Prostate gland (tissue), 2 donors: ENCODE measurements at places on chromosomes 5 and 9.

- no peak for DNase-seq
These were observed 216.9 kb downstream of the GABBR2 start for GRCh38 chr9:98491828-98492227.

GRCh38 chr9:7691909-7692308 is 107.7 kb downstream of the DMAC1 start:
- DNase-seq: no peak

DNA sequence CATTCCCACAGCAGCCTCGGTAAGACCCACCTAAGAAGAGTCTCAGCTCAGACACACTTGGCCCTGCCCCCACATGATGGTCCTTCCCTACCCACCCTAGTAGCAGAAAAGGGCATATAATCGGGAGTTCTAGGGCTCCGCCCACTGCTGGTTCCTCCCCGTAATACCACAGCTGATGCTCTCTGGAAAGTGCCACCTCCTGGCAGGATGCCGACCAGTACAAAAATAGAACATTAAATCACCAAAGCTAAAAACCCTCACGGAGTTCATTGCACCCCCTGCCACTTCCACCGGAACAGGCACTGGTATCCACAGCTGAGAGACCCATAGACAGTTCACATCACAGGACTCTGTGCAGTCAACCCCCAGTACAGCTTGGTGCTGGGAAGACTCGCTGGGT is 271.3 kb downstream of the KIAA0825 start:
- no peak for DNase-seq

GRCh38 chr5:144028636-144029035 is 141.8 kb downstream of the YIPF5 start:
- no peak for DNase-seq

DNA sequence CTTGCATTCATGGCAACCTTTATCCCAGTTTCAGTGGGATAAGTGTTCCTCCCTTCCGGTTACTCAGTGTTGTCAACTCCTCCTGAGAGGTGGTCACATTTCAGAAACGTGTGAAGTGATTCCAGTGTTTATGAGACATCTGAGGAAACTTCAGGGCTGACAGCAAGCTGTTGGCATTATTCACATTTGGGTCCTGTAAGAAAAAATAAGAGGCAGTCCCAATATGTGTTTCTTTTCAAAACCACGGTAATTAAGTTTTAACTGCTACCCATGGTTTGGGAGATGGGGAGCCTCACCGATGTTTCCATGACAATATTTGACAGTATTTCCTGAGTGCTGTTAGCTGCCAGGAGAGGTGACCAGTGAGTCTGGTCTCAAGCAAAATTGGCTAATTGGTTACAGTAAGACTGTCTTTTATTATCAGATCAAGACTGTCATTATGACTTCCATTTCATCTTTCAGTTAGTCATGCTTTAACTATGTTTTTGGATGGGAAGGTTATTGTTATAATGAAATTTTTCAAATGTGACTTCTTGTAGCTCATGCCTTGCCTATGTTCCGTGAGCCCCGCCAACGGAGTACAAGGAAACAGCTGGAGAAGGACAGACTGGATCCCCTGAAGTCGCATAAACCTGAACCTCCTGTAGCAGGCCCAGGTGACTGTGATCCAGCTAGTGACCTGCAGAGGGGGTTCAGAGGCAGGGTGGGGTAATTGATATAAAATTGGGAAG is 115.3 kb downstream of the GDNF start:
- DNase-seq: no peak
